ENCODE measurements at places on chromosomes 3 and 15. TPM values are rescaled to one million over a fixed set of nuclear protein-coding genes. Genes with fewer than 3 reads are reported as not detected.
A peak's percentile ranks its signal among the peaks of the same experiment; 100 is the strongest.

DNA sequence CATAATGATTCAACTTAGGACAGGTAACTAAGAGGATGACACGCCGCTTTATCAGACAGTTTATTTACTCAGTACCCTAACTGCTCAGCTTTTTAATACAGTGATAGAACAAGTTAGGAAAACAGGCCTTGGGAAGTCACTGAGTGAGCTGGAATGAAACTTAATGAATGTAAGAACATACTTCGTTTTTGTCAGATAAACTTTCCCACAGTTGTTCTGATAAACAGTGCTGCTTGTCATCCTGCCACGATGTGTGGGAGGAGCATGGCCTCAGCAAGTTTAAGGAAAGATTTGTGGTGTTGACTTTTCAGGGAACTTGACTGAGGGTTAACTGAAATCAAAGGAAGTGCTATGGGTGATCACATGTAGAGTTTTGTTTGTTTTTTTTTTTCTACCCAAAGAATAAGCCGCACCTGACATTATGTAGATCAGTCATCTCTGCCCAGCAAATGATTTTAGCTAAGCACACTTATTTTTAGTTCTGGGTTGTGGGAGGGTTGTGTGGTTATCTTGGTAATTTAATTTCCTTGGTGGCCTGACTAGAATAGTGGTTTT lies 5.6 kb upstream of the P2RY14 start:
- DNase-seq = no peak

DNA sequence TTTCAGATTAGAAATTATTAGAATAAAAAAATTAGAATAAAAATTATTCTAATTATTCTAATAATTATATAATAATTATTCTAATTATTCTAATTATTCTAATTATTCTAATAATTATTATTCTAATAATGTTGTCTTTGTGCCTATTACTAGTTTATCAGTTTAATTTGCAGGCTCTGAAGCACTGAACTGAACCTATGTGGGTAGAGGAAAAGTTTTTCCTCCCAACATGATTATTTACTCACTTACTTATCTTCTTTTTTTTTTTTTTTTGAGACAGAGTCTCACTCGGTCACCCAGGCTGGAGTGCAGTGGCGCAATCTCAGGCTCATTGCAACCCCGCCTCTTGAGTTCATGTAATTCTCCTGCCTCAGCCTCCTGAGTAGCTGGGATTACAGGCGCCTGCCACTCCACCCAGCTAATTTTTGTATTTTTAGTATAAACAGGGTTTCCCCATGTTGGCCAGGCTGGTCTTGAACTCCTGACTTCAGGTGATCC lies 39.7 kb upstream of the C15orf39 start:
- no peak for DNase-seq

- DNase-seq = no peak
Observed at GRCh38 chr15:91940496-91941381, 87.2 kb downstream of the SLCO3A1 start.

GRCh38 chr3:197793247-197793646 lies 2.2 kb downstream of the LRCH3 start:
- peak; percentile 86 for DNase-seq

GRCh38 chr15:26887926-26888666 lies 21.2 kb downstream of the GABRA5 start:
- DNase-seq = no peak

DNA sequence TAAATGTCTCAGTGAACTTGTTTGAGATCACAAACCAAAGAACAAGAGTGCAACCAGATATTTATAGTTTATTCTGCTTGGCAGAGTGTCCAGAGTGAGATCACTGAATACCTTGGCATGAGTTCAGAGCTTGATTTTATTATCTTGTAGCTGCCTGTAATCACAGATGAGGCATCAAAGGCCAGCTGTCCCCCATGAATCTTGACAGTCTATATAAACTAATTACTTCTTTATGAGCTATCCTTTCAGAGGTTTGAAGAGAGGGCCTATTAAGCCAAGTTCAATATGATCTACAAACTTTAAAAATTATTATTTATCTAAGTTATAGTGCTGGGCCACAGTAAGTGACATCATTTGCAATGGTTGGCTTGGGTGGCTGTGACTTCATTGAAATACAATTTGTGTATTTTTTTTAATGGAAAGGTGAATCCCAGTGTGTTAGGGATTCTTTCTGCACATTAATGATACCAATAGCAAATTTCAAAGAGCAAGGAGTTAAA lies 251.5 kb downstream of the CLSTN2 start:
- no peak for DNase-seq

DNA sequence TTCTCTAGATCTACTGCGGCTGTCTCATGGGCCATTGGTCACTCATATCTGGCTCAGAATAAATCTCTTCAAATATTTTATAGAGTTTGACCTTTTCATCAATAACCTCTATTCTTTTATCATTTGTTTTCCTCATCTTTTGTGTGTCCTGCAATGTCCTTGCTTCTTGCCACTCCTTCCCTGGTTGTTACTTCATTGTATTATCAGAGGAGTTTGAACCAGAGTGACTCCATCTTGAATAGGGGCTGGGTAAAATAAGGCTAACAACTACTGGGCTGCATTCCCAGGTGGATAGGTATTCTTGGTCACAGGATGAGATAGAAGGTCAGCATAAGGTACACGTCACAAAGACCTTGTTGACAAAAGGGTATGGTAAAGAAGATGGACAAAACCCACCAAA lies 9.9 kb upstream of the LPCAT4 start:
- DNase-seq = no peak

- DNase-seq = peak; percentile 82
Observed at GRCh38 chr3:50163572-50164455, 8.7 kb downstream of the SEMA3F start.

DNA sequence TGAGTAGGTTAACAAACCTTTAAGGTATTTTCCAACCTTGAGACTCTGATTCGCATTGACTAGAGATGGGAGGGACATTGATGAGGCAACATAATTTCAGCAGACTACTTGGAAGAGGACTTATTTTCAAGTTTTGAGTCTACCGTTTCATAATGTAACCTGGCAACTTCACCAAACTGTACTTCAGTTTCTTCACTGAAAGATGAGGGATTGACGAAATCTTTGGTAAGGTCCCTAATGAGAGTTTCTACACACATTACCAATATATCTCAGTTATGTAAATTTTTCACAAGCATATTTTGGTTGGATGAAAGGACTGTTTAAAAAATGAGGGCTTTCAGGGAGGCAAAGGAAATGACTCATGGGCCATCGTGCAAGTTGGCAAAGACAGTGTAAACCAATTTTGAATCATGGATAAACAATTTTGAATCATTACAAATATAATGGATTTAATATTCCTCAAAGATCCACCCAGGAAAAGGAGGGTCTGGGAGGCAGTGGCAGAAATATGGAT lies 28.7 kb upstream of the SEMA6D start:
- no peak for DNase-seq

DNA sequence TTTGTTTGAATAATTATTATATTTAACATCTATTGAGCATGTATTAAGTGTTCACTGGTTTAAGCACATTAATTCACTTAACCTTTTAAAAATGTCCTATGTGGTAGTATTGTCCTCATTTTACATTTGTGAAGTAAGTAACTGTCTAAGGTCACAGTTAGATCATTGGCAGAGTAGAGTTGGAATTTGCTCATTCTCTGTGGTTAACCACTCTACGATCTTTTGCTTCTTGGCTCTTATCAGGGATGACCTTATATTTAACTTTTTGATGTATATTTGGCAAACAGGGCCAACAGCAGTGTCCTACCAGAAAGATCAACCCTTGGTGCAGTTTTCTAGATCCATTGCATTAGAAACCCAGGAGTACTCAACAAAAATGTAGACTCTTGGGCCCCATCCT lies 34.0 kb downstream of the PXK start:
- DNase-seq = no peak

- no peak for DNase-seq
Observed at GRCh38 chr3:28617821-28618220, 269.2 kb upstream of the AZI2 start.

DNA sequence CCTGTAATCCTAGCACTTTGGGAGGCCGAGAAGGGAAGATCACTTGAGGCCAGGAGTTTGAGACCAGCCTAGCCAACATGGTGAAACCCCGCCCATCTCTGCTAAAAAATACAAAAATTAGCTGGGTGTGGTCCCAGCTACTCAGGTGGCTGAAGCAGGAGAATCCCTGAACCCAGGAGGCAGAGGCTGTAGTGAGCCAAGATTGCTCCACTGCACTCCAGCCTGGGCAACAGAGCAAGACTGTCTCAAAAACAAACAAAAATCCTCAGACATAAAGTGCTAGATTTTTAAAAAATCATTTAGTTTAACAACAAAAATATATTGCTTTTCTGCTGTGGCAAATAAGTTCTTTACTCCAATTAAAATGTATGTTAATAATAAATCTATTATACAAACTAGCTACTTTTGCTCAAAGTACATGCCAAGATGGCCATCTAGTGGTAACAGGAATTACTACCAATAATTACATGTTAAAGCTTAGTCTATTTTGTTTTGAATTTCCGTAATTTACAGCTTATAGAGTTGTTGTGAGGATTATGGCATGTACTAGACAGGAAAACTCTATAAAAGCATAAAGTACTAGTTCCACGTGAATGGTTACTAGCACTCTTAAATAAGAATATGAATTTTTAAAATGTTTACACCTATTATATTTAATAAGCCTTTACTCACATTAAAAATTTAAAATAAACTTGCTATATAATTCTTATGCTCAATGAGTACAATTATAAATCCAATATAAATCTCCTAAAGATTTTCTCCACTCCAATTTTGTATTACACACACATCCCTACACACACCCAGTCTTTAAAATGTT lies 39.0 kb downstream of the GABPB1 start:
- peak; percentile 63 for DNase-seq

DNA sequence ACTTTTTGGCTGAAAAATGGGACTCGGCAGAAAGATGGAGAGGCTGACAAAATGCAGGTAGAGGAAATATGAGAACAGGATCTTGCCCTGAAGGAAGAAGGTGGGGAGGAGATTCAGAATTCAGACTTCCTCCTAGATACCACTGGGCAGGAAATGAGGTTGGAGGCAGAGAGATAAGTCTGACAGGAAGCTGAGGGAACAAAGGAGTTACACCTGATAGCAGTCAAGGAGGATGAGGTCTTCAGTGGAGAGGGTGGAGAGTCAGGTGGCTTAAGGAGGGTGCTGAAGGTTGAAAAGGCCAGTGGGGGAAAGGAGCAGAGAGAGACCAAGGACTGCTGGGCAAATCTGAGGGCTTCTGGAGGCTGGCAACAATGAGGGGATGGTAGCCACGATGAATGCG lies 56.8 kb downstream of the CCR4 start:
- DNase-seq = no peak

DNA sequence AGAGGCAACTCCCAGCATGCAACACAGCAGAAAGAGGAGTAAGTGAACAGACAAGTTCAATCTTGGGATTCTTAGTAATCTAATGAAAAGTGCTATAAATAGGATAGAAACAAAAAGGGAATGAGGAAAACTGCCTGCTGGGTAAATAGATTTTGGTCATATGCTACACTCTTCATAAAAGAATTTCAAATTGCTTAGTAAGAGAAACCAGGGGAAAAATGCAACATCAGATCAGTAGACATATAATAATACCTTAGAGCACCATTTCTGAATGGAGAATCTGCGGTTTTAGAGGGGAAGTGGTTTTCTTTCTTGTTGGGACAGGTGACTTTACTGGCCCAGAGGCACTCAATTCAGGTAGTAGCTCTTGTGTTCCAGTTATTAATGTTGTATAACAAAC lies 13.4 kb upstream of the TBC1D5 start:
- DNase-seq = no peak

GRCh38 chr3:707041-707440 lies 385.8 kb upstream of the CNTN6 start:
- DNase-seq = no peak

The CADM2 gene
- total RNA-seq = not detected

The XCR1 gene
- not detected for total RNA-seq

The USP13 gene
- 30.5 TPM for total RNA-seq

The LMAN1L gene
- not detected for total RNA-seq

The NEK10 gene
- 2.0 TPM for total RNA-seq

The ST3GAL6 gene
- total RNA-seq = 30.1 TPM

The CYP8B1 gene
- not detected for total RNA-seq
